ENCODE measurements at places on chromosomes 7 and 10.

GRCh38 chr7:52009181-52009580 is 692.6 kb upstream of the COBL start:
- DNase-seq, result no peak

DNA sequence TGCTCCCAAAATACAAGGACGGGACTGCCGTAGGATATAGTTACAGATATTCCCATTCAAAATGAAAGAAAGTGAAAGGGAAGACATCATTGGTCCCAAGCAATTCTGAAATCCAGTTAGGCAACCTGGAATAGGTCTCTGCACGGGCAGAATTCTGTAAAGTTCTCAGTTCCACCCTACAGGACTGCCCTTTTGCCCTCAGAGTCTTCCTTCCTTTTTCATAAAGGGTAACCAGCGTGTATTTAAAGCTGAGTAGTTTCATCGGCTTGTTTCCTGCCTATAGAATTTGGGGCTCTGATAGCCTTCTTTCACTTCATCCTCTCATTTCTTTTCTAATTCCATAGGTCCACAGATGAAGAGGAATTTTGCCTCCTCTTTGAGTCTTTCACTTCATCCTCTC is 20.0 kb downstream of the COPG2 start:
- DNase-seq, result no peak

DNA sequence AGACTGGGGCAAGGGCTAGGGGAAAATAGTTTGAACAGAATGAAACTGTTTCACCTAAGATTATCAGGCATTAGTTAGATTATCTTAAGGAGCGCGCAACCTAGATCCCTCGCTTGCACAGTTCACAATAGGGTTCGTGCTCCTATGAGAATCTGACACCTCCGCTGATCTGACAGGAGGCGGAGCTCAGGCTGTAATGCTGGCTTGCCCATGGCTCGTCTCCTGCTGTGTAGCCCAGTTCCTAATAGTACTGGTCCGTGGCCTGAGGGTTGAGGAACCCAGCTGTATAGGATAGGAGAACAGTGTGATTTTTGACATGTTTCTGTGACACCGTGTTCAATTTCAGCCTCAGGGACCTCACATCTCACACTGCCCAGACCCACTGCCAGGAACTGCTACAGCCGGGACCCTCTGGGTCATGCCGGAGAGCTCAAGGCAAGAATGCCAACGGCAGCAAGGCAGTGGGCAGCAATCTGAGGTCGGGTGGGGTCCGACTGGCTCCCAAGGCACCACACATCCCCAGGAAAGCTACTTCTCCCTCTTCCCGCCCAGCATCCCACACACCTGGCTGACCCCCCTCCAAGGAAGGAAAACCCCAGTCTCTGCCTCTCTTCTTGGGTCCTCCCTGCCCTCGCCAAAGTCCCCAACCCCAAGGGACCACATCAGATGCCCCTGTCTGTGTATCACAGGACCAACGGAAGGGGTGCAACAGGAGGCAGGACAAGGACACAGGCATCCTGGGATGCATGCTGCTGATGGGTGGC is 31.7 kb downstream of the CAMK2B start:
- no peak for DNase-seq

DNA sequence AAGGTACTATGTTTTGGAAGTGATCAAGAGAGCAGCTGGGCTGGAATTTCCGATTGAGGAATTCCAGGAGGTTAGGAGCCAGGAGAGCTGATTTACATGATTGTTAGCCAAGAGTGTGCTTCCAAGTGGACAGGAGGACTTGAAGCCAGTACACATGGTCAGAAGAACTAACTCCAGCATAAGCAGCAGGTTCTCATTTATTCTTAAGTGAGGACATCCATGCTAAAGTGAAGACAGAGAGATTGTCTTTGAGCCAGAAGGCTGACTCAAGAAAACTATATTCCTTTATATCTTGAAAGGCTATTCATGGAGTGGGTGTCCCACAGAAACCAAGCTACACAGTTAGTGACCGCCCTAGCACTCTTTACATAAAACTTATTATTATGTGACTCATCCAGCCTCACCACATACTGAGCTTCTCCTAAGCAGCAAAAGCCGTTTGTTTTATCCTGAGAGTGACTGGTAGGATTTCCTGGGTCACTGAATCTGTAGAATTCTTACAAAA is 56.7 kb upstream of the SEMA3A start:
- no peak for DNase-seq

- DNase-seq, result no peak
Observed at GRCh38 chr10:101833466-101833865, 10.1 kb downstream of the KCNIP2 start.

DNA sequence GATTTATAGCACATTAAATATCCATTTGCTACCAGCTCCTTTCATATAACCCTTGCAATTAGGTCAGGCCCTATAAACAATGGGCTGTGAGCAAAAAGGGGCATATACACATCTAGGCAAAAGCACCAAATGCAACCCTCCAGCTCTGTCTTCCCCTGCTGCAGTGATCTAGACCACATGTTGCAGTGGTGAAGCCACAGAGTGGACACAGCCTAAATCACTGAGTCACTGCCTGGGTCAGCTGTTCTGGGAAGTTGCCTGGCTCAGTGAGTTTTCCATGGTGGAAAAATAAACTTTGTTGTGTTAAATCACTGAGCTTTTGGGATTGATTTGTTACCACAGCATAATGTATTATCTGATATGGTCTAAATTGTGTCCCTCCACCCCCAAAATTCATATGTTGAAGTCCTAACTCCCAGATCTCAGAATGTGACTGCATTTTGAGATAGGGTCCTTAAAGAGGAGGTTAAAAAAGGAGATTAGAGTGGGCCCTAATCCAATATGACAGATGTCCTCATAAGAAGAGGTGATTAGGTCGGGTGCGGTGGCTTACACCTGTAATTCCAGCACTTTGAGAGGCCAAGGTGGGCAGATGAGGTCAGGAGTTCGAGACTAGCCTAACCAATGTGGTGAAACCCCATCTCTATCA is 70.4 kb downstream of the ZFAND4 start:
- no peak for DNase-seq

- no peak for DNase-seq
Observed at GRCh38 chr10:87721781-87722180, 62.1 kb downstream of the PAPSS2 start.

Data from anterior cingulate cortex (tissue), 58 donors.